ENCODE measurements at places on chromosomes 13 and 19.

GRCh38 chr13:96503481-96503880 lies 413.6 kb downstream of the HS6ST3 start:
- no peak for DNase-seq

GRCh38 chr19:7879111-7879807 lies 5.1 kb upstream of the PRR36 start:
- no peak for DNase-seq

DNA sequence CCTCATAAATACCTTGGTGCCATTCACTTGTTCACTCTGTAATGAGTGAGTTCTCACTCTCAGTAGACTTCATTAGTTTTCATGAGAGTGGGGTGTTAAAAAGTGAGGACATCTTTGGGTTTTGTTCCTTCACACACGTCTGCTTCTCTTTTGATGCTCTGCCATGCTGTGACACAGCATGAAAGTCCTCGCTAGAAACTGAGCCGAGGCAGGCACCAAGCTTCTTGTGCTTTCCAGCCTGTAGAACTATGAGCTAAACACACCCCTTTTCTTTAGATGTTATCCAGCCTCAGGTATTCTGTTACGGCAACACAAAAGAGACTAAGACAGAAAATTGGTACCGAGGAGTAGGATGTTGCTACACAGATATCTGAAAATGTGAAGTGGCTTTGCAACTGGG lies 43.7 kb downstream of the ALOX5AP start:
- DNase-seq = no peak

GRCh38 chr19:38019396-38019724 lies 112.4 kb downstream of the SIPA1L3 start:
- DNase-seq = no peak

DNA sequence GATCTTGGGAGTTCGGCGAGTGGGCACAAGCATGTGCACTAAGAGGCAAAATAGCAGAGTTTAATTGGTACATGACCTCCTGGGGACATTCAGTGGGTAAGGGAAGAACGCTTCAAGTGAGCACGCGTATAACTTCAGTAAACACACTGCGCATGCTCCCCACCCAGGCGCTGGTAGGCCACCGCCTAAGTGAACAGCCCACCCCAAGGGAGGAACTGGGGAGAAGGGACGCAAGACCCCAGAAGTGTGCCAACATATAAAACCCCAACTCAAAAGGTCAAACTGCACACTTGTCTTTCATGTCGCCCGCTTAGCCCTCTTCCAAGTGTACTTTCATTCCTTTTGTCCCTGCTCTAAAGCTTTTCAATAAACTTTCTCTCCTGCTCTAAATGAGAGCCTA lies 10.5 kb upstream of the NTN5 start:
- no peak for DNase-seq

- peak; percentile 13 for DNase-seq
These were observed 6.4 kb upstream of the ZNF333 start for GRCh38 chr19:14683439-14683838.

DNA sequence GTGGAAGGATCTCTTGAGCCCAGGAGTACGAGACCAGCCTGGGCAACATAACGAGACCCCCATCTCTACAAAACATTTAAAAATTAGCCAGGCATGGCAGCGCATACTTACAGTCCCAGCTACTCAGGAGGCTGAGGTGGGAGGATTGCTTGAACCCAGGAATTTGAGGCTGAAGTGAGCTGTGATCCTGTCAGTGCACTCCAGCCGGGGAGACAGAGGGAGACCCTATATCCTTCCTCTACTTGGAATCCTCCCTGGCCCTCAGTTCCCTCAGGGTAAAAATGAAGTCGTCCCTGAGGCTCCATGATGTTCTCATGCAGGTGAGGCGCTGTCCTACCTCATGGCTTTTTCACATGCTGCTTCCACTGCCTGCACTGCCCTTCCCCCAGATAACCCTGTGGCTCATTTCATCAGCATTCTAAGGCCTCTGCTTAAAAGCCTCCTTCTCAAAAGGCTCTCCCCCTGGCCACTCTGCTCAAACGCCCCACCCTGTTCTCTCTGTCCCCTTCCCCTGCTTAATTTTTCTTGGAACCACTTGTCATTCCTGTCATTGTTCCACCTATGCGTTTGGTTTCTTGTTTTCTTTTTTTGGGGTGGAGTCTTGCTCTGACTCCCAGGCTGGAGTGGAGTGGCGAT lies 19.2 kb downstream of the DNM2 start:
- DNase-seq = no peak

GRCh38 chr19:5454743-5455142 lies 474 bp upstream of the ZNRF4 start:
- DNase-seq = no peak

GRCh38 chr13:44300895-44301638 lies 72.6 kb upstream of the SERP2 start:
- DNase-seq = peak; percentile 11

- no peak for DNase-seq
These were observed 155.3 kb upstream of the LSM14A start for GRCh38 chr19:34017024-34017423.

DNA sequence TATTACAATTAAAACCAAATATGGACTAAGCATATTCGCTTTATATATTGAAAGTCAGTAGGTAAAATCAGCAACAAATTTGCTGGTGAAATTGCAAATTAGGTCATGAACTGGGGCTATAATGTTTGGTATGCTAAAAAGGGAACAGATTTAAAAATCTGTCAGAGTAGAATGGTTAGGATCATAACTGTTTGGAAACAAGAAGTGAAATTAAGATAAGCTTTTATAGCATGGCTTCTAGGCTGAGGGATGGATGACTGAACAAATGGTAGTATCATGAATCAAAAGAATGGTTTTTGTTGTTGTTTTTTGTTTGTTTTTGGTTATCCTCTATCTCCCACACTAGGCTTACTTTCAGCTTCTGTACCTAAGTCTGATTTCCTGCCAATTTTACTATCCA lies 1090.4 kb downstream of the PCDH9 start:
- DNase-seq = no peak

- no peak for DNase-seq
These were observed 431.7 kb downstream of the SLITRK1 start for GRCh38 chr13:83450591-83450990.

- no peak for DNase-seq
These were observed 70.1 kb downstream of the STK24 start for GRCh38 chr13:98506728-98507230.

GRCh38 chr13:64866331-64866730 lies 2363.8 kb downstream of the PCDH9 start:
- DNase-seq = no peak

GRCh38 chr19:15252398-15253018 lies 20.3 kb upstream of the EPHX3 start:
- no peak for DNase-seq

GRCh38 chr19:3348042-3348441 lies 18.3 kb upstream of the NFIC start:
- DNase-seq = no peak

- no peak for DNase-seq
These were observed 7.5 kb downstream of the GPR180 start for GRCh38 chr13:94609196-94609595.

GRCh38 chr13:72530471-72530870 lies 197.0 kb downstream of the MZT1 start:
- DNase-seq = no peak

GRCh38 chr19:50780753-50781435 lies 9.3 kb upstream of the ACP4 start:
- no peak for DNase-seq

DNA sequence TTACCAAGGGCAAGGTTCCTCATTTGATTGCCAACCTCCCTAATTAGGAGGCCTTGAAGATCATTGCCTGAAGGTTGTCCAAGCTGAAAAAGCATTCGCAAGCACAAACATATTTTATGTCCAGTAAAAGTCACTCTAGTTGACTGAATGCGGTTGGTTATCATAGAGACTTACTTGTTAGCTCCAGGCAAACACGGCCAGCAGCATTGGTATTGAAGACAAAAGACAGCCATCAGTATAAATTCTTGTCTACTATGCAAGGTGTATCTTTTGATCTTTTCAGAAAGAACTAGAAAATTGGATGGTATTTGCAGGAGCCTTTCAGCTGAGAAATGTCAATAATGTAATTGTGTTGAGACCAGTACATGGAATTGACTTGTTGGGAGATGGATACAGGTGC lies 129.9 kb downstream of the GPC6 start:
- no peak for DNase-seq

- no peak for DNase-seq
These were observed 213.9 kb upstream of the SLITRK1 start for GRCh38 chr13:84096216-84096615.

DNA sequence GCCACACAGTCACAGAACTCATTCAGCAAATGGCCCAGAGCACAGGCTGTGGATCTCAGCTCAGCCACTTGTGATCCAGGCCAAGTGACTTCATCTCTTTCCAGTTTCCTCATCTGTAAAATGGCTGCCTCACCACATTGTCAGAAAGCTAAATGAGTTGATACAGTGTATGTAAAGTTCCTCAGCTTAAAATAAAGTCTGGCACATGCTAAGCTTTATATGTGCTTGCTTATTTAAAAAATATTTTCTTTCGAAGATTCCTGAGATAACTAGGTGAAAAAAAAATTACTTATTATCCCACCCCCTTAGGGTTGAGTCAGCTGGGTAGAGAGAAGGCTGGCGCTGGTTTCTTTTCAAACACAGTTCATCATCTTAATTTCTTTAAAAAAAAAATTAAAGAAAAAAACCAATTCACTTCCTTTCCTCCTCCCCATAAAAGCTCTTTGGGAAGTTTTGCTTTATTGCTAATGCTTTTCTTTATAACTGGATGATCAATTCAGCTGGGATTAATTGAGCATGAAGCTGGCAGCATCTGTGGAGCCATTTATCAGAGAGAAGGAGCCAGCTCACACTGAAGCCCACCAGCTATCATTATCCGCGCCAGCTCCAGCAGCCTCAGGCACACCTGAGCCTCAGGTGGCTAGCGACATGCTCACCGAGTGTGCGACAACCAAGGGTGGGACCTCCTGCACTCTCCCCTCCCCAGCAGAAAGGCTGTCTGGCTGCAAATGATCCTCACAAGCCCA lies 354.9 kb downstream of the FOXO1 start:
- DNase-seq = no peak

DNA sequence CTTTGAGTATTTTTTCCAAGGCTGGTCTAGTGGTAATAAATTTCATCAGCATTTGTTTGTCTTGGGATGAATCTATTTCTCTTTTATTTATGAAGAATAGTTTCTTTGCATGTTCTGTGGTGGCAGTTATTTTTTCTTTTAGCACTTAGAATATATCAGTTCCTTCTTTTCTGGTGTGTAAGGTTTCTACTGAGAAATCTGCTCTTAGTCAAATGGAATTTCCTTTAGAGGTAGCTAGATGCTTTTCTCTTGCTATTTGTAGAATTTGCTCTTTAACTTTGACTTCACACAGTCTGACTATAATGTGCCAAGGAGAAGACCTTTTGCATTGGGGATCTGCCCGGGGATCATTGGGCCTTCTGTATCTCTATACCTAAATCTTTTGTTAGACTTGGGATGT lies 4.1 kb upstream of the SIGLEC6 start:
- DNase-seq = no peak

GRCh38 chr13:23460309-23460708 lies 26.8 kb upstream of the SACS start:
- no peak for DNase-seq

DNA sequence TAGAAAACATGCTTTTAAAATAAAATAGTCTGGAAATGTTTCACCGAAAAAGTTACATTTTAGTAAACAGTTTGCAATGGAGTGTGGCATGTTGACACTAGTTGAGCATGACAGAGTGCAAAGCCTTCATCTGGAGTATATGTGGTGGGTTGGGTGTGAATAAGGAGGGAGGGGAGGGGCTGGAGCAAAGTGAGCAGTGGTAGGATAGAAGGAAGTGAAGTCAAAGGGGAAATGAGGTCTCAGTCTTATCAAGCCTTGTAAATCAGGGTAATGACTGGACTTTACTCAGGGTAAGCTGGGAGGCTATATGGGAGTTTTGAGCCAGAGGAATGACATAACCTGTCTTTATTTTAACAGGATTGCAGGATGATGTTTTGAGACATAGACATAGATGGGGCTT lies 222.8 kb downstream of the PCDH20 start:
- no peak for DNase-seq

DNA sequence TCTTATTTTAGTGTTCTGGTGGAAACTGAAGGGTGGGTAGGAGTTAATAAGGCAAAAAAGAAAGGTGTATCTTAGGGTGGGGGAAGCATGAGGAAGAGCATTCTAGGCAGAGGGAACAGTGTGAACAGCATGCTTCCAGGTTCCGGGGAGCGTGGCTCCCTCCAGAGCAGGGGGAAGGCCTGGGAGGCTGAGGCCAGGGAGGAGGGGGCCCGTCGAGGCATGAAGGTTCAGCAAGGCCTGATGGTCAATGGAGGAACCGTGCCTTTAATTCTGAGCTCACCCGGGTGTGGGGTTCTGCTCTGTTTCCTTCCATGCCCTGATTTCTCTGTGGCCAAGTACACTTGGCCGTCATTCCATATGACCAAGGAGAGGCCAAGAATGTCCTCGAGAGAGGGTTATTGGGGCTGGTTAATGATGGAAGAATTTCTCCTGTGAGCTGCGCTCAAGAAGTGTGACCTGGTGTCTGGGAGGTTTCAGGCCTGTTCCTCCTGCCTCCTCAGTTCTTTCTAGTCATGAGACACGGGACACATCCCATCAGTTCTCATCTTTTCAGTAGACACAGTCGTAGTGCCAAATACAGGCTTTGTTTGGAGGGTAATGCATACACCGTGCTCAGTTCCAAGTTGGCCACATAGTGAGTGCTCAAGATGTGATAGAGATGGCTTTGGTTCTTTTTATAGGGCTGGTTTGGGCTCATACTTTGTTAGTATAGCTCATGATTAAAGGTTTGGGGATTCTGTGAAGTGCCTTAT lies 73.6 kb downstream of the SIPA1L3 start:
- no peak for DNase-seq

DNA sequence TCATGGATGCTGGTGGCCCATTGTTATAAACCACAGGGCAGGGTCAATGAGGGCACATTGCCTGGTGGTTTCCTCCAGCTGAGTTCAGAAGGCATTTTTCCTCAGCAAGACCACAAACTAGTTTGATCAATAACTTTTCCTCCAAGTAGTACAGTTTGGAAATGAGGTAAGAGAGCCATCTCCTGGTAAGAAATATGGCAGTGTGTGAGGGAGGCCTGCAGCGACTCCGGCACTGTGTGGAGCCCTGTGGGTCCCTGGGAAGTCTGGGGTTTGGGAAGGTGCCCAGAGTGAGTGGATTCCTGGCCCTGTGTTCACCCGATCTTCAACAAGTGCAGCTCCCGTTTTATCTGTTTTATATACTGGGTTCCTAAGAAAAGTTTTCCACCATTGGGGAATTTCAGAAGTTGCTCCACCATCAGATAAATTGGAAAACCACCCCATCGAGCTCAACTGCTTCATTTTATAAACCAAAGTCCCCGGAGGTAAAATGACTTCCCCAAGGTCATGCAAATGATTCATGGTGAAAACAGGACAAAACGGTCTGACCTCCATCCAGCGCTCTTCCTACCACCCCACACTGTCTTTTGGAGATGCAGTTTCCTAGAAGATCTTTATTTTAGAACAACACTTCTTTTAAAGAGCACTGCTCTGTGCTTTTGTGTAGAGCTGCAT lies 148.4 kb downstream of the KATNAL1 start:
- DNase-seq = no peak

- DNase-seq = no peak
These were observed 785 bp downstream of the NHLRC3 start for GRCh38 chr13:39039041-39039440.

Measured in activated naive CD4-positive, alpha-beta T cell treated with Interleukin-2 at 50 U/mL for 16 hours (primary cell).